ENCODE measurements at places on chromosomes 7 and 10.
A peak's percentile ranks its signal among the peaks of the same experiment; 100 is the strongest.

- DNase-seq, result peak; percentile 73
These were observed 67.2 kb downstream of the ADD3 start for GRCh38 chr10:110074758-110075671.

DNA sequence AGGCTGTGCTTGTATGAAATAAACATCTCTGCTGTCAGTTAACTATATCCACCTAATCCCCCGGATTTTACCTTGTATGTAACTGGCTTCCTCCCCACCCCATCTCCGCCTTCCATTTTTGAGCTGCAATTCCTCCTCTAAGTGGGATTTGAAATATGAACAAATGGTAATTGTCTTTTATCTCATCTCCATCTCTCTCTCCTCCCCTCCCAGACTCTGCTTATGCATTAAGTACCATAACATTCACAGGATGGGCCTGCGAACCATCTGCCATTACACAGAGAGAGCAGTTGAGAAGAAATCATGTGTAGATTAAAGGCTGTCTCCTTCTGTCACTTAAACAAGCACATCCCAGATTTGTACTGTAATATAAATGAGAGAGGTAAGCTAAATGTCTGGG lies 1169.9 kb downstream of the TYW1 start:
- DNase-seq, result no peak

GRCh38 chr7:16839646-16840045 lies 34.8 kb upstream of the AGR2 start:
- no peak for DNase-seq

DNA sequence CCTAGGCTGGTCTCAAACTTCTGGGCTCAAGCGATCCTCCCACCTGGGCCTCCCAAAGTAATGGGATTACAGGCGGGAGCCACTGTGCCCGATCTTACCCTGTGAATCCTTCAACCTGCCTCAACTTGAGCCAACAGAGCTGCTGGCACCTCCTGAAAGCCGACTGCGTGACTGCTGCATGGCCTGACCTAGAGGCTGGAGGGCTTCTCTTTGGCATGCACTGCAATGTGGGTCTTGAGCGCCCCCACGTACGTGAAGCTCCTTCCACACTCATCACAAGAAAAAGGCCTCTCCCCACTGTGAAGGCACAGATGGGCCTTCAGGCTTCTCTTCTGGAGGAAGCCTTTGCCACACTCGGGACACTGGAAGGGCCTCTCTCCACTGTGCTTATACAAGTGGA lies 12.9 kb upstream of the ZNF786 start:
- DNase-seq, result no peak

DNA sequence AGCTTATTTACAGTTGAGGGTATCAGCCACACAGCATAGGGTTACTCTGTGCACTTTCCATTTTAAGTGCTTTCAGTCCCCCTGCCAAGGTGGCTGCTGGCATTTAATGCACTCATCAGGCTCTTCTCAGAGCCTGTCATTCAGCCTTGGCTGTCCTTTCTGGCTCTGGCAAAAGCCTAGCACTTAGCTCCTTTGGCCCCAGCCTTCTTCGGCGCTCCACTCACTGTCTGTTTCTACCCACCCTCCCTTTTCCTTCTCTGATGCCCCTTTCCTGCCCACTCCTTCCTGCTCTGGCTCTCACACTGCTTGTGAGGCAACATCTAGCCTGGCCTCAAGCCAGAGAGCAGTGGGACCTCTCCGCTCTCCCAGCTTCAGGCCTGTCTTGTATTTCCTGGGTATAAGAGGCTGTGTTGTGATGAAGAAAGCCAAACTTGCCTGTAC lies 60.2 kb downstream of the WIPF3 start:
- DNase-seq, result peak; percentile 17

DNA sequence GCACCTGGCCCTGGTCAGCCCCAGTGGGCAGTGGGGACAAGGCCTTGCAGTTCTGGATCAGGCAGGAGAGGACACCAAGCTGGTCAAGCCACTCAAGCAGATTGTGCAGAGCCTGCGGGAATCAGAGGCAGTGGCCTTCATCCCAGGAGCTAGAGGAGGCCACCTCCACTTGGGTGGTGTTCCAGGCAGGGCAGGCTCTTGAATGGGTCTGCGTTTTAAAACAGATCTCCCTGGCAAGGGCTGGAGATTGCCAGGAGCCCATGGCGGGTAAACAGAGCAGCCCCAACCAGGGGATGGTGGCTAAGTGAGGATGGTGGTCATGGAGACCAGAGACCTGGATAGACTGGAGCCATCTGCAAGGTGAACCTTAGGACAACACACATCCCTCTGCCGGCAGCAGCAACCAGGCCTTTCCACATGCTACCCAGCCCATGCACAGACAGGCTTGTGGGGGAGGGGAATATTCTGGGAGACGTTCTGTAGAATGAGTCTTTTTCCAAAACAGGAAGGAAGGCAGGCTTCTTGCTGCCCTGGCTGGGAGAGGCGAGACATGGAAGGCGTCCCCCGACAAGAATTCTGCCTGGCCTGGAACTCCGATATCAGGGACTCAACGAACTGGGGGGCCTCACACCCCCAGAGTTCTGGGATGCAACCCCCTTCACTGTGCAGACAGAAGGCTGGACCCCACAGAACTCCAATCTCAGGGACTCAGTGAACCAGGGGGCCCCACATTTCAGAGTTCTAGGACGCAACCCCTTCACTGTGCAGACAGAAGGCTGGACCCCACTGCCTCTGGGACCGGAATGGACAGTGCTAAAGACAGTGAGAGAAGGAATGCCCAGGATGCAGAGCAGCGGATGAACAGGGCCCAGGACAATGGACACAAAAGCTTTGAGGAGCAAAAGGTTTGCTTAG lies 264.8 kb downstream of the PTPRN2 start:
- DNase-seq, result no peak

DNA sequence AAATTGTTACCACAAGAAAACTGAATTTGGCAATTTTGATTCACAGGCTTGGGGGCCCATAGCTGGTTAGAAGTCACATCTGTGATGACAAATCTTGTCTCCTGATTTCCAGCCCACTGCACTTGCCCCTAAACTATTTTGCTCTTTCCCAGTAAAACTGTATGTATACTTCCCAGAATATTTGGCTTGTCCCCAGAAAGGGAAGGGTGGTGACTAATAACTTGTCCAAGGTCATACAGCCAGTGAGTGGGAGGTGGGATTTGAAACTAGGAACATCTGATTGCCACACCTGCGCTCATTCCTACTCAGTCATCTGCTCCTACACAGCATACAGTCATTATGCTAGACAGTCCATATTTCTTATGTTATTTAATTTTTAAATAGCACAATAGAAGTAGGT lies 304.5 kb downstream of the SDHAF3 start:
- no peak for DNase-seq

GRCh38 chr7:39589323-39590111 lies 23.3 kb downstream of the YAE1 start:
- peak; percentile 85 for DNase-seq

DNA sequence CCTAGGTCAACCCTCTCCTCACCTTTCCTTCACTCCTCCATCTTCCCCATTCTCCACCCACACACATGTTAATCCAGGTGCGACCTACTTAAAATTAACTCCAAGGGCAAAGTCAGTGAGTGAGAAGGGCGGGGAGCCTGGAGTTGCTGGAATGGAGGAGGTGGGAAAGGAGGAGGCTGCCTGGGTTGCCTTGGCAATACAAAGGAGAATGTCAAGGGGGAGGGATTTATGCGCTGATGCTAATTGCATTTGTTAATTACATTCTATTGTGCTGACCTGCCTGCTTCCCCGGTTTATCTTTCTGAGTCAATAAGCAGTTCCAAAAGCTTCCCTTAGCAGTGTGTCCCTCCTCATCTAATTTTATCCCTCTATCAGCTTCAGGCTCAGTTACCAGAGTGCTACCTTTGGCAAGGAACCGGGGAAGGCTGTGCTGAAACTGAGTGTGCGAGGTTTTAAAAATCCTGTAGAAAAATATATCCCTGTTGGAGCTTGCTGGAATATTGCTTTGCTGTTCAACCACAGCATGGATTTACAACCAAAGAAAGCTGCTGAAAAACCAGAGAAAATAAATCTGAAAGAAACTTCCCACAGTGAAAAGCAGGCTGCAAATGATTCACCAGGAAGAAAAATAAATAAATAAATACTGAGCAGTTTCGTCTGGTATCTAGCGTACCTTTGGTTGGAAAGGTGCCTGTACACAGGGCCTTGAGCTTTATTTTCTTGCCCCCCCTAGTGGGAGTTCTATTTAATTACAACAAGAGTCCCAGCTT lies 113.2 kb upstream of the DGKB start:
- peak; percentile 87 for DNase-seq

DNA sequence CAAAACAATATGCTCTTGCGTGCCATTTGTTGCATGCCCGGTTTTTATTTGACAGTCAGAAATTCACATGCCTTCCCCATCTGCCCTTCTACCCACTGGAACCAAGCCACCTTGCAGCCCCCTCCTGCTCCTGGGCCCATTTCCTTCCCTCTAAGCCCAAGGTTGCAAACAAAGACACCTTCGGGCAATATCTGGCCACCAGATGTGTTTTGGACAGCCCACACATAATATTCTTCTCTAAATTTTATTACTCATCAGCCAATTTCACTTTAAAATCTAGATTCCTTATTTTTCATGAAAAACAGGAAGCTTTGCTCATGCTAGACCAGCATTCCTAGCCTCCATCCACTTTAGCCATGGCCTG lies 18.2 kb upstream of the C10orf105 start:
- no peak for DNase-seq

GRCh38 chr7:2643386-2644219 lies 11.8 kb downstream of the TTYH3 start:
- no peak for DNase-seq

- peak; percentile 31 for DNase-seq
These were observed 97.1 kb upstream of the ARID5B start for GRCh38 chr10:61804414-61804813.

- peak; percentile 19 for DNase-seq
These were observed 743 bp downstream of the ADAP1 start for GRCh38 chr7:953547-954327.

GRCh38 chr7:66642186-66642585 lies 13.5 kb downstream of the KCTD7 start:
- DNase-seq, result no peak

- peak; percentile 97 for DNase-seq
These were observed 88.3 kb downstream of the PTPRZ1 start for GRCh38 chr7:121961089-121961867.

DNA sequence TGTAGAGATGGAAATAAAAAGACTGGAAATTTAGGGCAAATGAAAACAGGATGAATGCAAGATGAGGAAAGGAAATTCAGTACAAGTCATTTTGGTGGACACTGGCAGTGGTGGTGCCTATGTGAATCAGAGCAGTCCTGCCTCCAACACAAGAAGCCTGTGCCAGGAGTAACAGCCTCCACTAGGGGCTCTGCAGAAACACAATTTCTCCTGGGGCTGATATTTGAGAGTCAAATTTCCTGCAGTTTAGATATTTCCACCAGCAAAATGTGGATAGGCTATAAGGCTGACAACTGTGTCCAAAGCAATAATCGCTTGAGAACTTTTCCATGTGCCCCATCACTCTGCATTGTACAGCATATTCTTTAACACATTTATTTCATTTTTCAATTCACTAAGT lies 4.7 kb upstream of the PLXDC2 start:
- DNase-seq, result peak; percentile 44

- no peak for DNase-seq
These were observed 112.1 kb downstream of the LMBR1 start for GRCh38 chr7:156780724-156781455.

DNA sequence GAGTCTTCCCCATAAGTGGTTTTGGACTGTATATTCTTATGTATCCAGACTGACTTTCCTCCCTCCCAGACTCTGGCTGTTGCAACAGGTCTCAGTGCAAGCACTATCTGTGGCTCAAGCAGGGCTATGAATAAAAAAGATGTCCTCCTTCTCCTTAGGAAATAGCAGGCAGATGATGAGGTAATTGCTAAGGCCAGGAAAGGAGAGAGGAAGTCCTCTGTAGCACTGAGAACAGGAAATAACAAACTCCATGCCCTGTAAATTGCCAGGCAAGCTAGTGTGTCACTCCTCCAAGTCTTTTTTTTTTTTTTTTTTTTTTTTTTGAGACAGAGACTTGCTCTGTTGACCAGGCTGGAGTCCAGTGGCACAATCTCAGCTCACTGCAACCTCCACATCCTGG lies 900.1 kb downstream of the TYW1 start:
- no peak for DNase-seq

GRCh38 chr10:3432081-3432825 lies 259.7 kb upstream of the PITRM1 start:
- DNase-seq, result no peak

DNA sequence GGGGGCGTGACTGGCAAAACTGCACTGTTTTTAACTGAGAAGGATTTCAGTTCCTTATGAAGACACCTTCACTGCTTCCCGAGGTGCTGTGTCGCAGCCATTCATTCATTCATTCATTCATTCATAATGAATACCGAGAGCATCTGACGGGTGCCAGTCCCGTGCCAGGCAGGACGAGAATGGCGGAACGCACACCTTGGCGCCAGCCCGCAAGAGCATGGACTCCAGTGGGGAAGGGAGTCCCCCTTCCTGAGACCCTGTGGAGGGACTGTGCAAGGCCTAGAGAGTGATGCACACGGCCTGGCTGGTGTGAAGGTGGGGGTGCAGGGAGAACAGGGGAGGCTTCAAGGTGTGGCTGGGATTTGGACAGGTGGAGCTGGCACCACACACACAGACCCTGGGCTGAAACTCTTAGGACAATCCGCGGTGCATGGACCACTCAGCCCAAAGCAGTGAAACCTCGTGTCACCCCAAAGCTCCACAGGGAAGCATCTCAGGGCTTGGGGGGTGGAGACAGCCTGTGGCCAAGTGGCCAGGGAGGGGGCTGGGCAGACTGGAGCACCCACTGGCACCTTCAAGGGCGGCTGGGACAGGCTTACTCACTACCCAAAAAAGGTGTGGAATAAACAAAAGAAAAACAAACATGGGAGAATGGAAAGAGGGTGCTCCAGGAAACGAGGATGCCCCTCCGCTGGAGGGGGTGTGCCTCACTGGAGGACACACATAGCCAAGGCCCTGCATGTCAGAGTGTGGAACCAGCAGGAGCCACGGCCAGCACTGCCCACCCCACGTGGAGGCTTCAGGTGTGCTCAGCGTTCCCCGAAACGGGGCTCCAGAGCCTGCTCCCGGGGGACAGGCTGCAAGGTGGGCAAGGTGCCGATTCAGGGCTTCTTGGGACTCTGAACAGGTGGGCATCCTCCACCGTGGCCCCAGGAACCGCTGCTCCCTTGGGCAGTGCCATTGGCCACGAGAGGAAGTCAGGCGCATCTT lies 37.7 kb downstream of the EBF3 start:
- DNase-seq, result no peak

- peak; percentile 8 for DNase-seq
These were observed 38.0 kb downstream of the INPP5A start for GRCh38 chr10:132575320-132576201.

DNA sequence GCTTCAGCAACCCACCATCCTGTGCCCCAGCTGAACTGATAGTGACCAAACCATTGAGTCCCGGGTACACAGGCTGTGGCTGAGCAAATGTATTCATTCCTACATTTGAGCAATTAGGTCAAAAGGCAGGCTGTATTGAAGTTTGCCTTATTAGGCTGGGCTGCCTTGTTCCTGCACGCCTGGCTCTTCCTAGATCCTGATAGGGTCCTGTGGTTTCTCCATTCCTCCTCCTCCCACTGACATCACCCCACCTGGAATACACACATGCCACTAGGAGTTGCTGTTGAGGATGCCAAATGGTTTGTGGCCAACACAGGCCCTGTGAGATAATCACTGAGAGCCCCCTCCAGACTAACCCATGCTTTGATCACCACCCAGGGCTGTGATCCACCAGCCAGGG lies 66.4 kb upstream of the FGFR2 start:
- peak; percentile 61 for DNase-seq

- DNase-seq, result no peak
These were observed 8.4 kb downstream of the SFRP5 start for GRCh38 chr10:97763411-97763810.

GRCh38 chr10:97235353-97235752 lies 49.6 kb upstream of the SLIT1 start:
- DNase-seq, result no peak

- DNase-seq, result peak; percentile 4
These were observed 887 bp downstream of the COL13A1 start for GRCh38 chr10:69802424-69803161.
